Stomach (tissue), 19 donors: ENCODE measurements at places on chromosomes 6 and 20. TPM values are rescaled to one million over a fixed set of nuclear protein-coding genes. Genes with fewer than 3 reads are reported as not detected.

DNA sequence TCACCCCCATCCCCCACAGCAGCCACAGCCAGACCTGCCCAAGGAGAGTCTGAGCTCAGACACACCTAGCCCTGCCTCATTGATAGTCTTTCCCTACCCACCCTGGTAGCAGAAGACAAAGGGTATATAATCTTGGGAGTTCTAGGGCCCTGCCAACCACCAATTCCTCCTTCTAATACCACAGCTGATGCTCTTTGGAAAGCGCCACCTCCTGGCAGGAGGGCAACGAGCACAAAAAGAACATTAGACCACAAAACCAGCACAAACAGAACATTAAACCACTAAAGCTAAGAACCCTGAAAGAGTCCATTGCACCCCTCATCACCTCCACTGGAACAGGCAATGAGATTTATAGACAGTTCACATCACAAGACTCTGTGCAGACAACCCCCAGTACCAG is 195.8 kb upstream of the FUT9 start:
- no peaks in the 10 kb centered on the region for H3K36me3 ChIP-seq
- H3K4me1 ChIP-seq = no peaks in the 10 kb centered on the region
- DNase-seq = no peak
- no peak overlapping the region for H3K27ac ChIP-seq
- H3K27me3 ChIP-seq = no peaks in the 10 kb centered on the region
- no peak overlapping the region for H3K4me3 ChIP-seq

GRCh38 chr6:150915131-150915879 is 49.8 kb downstream of the MTHFD1L start:
- peak; percentile 66 for DNase-seq
- H3K27me3 ChIP-seq = no peaks in the 10 kb centered on the region
- no peak overlapping the region for H3K4me3 ChIP-seq
- peaks cover 20% of the 10 kb centered on the region for H3K36me3 ChIP-seq
- H3K4me1 ChIP-seq = no peaks in the 10 kb centered on the region

DNA sequence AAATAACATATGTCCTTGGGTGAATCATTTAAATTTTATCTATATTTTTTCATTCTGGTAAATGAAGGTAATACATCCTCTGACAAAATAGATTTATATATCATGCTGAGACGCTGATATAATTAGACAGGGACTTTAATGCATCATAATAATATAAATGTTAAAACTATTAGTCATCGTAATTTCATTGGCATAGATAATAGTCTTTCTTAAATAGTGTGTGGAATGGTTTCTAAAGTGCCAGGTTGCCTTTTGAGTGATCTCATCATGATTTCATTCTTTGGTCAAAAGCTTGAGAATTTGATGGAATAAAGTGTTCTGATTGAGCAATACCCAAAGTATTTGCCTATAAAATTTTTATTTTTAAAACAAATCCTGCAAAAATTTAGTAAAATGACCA is 43.2 kb upstream of the BMP5 start:
- no peaks in the 10 kb centered on the region for H3K36me3 ChIP-seq
- no peak overlapping the region for H3K4me3 ChIP-seq
- no peaks in the 10 kb centered on the region for H3K27me3 ChIP-seq
- no peaks in the 10 kb centered on the region for H3K4me1 ChIP-seq

GRCh38 chr20:40477805-40478204 is 211.2 kb downstream of the MAFB start:
- no peak for DNase-seq
- no peak overlapping the region for H3K27ac ChIP-seq
- no peak overlapping the region for H3K4me3 ChIP-seq
- no peaks in the 10 kb centered on the region for H3K4me1 ChIP-seq
- H3K36me3 ChIP-seq = no peaks in the 10 kb centered on the region

DNA sequence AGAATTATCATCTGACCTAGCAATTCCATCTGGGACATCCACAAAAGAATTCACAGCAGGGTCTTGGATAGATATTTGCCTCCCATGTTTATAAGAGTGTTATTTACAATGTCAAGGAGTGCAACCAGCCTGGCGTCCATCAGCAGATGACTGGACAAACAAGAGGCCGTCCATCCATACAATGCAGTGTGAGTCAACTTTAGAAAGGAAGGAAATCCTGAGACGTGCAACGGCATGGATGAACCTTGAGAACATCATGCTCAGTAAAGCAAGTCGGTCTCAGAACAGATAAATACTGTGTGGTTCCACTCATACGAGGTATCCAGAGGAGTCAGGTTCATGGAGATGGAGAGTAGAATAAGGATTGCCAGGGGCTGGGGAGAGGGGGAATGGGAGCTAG is 46.4 kb downstream of the FOXF2 start:
- no peaks in the 10 kb centered on the region for H3K36me3 ChIP-seq
- H3K27ac ChIP-seq = no peak overlapping the region
- H3K4me3 ChIP-seq = no peak overlapping the region
- H3K27me3 ChIP-seq = no peaks in the 10 kb centered on the region
- DNase-seq = no peak
- peaks cover 4% of the 10 kb centered on the region for H3K4me1 ChIP-seq

DNA sequence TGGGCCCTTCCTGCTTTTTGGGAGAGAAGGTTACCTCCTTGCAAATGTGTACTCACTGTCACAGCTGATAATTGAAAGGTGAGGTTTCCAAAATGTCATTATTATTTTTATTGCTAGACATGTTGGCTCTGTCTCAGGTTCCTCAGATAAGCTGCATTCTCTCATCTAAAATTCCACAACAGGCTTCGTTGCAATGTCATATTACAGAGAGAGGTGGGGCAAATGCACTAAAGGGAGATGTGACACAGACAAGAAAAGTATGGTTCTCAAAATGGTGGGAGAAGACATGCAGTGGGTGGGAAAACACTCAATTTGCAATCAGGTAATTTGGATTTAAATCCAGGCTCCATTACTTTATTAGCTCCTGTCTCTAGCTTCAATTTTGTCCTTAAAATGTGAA is 256.4 kb upstream of the POU3F2 start:
- no peak overlapping the region for H3K4me3 ChIP-seq
- H3K36me3 ChIP-seq = no peaks in the 10 kb centered on the region
- no peaks in the 10 kb centered on the region for H3K4me1 ChIP-seq
- H3K27ac ChIP-seq = no peak overlapping the region
- H3K27me3 ChIP-seq = no peaks in the 10 kb centered on the region
- no peak for DNase-seq

GRCh38 chr6:73156793-73157767 is 68.2 kb downstream of the KHDC1L start:
- H3K4me1 ChIP-seq = no peaks in the 10 kb centered on the region
- no peak overlapping the region for H3K27ac ChIP-seq
- H3K36me3 ChIP-seq = no peaks in the 10 kb centered on the region
- no peaks in the 10 kb centered on the region for H3K27me3 ChIP-seq
- H3K4me3 ChIP-seq = no peak overlapping the region
- no peak for DNase-seq

DNA sequence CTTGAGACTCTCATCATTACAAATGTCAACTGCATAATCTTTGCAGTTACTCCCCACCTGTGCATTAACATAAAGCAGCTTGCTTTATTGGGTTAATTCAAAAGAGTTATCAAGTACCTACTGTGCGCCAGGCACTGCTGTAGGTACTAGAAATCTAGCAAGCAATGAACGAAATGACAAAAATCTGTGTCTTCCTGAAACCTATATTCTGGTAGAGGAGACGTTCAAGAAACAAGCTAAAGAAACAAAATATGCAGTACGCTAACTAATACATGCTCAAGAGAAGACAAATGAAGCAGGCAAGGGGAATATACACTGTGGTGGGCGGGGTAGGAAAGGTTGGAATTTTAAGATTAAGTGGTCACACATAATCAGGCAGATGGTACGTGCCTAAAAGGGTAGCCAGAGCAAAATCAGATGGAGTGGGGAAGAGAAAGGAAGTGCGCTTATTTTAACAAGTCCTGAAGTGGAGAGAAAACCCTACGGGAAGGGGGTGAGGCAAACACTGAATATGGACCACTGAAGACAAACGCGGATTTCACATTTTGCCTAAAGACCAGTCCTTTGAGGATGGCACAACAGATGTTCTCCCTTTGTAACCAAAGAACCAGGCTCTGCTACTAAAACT is 1.2 kb downstream of the ELOVL2 start:
- H3K4me3 ChIP-seq = no peak overlapping the region
- peaks cover 12% of the 10 kb centered on the region for H3K4me1 ChIP-seq
- H3K27ac ChIP-seq = no peak overlapping the region
- peaks cover 92% of the 10 kb centered on the region for H3K27me3 ChIP-seq
- no peaks in the 10 kb centered on the region for H3K36me3 ChIP-seq

GRCh38 chr20:40540166-40540565 is 148.9 kb downstream of the MAFB start:
- no peaks in the 10 kb centered on the region for H3K4me1 ChIP-seq
- DNase-seq = no peak
- H3K36me3 ChIP-seq = no peaks in the 10 kb centered on the region
- H3K4me3 ChIP-seq = no peak overlapping the region
- no peak overlapping the region for H3K27ac ChIP-seq
- no peaks in the 10 kb centered on the region for H3K27me3 ChIP-seq

GRCh38 chr6:811191-811590 is 118.3 kb upstream of the EXOC2 start:
- H3K36me3 ChIP-seq = no peaks in the 10 kb centered on the region
- no peaks in the 10 kb centered on the region for H3K4me1 ChIP-seq
- no peak for DNase-seq
- no peak overlapping the region for H3K4me3 ChIP-seq
- no peak overlapping the region for H3K27ac ChIP-seq

DNA sequence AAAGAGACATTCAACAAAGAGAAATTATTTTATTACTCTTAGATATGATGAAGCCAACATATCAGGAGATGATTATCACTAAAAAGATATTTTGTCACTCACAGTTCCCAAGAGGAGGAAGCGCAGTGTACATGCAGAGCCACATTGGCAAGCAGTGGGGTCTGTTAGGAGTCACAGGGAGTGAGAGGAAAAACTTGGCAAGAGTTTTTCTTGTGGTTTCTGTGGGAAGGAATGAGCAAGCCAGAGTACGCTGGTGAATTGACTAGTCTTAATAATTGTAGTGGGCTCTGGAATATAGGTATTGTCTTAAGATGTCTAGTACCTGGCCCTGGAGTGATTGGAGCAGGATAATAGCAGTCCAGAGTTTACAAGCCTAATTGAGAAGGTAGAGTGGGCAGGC is 1095.2 kb downstream of the GRIK2 start:
- H3K4me1 ChIP-seq = no peaks in the 10 kb centered on the region
- no peak overlapping the region for H3K4me3 ChIP-seq
- no peak for DNase-seq
- no peak overlapping the region for H3K27ac ChIP-seq
- H3K27me3 ChIP-seq = no peaks in the 10 kb centered on the region

GRCh38 chr6:144415835-144416237 is 130.7 kb downstream of the UTRN start:
- DNase-seq = no peak
- H3K4me3 ChIP-seq = no peak overlapping the region
- H3K36me3 ChIP-seq = no peaks in the 10 kb centered on the region
- peaks cover 15% of the 10 kb centered on the region for H3K4me1 ChIP-seq
- no peak overlapping the region for H3K27ac ChIP-seq
- no peaks in the 10 kb centered on the region for H3K27me3 ChIP-seq

Gene BPIFB4
- total RNA-seq = not detected

Gene ACSS1
- 31.2 TPM for total RNA-seq

Gene CLPSL1
- total RNA-seq = not detected

Gene GJA1
- total RNA-seq = 0.29 TPM
